ENCODE measurements at places on chromosomes 5 and 9.

- no peak for DNase-seq
These were observed 109.6 kb downstream of the BAAT start for GRCh38 chr9:101274971-101275768.

GRCh38 chr5:26024774-26025173 is 1013.6 kb downstream of the CDH9 start:
- DNase-seq: no peak

GRCh38 chr9:78695519-78695918 is 398.6 kb downstream of the PSAT1 start:
- DNase-seq: no peak

- no peak for DNase-seq
These were observed 78.8 kb downstream of the KLHL3 start for GRCh38 chr5:137657073-137657472.

DNA sequence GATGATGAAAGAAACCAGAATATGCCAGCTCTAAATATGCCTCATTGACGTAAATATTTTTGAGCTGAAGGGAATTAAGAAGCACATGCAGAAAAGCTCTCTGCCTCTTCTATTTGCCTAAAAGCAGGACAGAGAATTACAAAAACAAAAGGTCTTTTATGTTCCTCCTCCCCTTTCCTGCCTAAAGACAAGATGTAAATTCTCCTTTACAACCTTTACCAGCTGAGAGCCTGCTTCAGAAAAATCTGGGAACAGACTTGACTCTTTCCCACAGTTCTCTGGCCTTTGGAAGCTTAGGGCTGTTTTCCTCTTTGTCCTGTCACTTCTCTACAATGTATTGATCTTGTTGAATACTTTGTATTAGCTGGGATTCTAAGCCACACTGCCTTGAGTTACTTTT is 199.7 kb downstream of the TMC1 start:
- DNase-seq: no peak

All from activated CD8-positive, alpha-beta memory T cell treated with anti-CD3 and anti-CD28 coated beads for 4 hours (primary cell).